ENCODE measurements at places on chromosomes 2 and 18.

DNA sequence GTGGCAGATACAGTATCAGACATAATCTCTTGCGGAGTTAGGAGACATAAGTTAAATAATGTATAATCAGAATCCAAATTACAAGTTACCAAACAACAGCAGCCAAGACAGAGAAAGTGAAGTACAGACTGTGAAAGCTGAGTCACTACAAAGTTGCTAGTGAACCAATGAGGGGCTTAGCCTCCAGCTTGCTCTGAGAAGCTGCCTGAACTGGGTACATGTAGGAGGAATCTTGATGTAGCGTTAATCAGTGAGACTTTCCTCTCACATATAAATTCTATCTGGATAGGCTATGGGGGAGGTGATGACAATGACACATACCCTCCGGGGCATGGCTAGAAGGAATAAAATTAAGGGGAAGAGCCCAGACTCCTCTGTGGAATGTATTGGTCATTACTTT is 1234.3 kb upstream of the DDX18 start:
- DNase-seq, result no peak

- DNase-seq, result no peak
Measured at GRCh38 chr2:65057391-65058052, 1.3 kb downstream of the CEP68 start.

DNA sequence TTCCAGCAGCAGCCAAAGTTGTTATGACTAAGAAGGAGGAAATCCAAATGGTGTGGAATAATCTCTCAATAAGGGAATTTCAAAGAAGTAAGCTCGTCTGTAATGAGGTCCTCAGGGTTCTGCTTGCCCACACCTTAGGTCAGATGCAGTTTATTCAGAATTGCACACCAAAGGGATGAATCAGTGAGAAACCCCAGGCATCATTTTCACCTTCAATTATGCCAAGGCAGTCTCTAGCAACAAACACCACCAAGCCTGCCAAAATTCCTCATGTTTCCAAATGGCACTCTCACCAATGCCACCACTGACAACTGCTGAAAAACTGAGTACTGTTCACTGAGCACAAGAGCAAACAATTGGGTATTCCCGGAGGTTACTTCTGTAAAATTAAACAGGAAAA is 43.6 kb downstream of the KCNG3 start:
- no peak for DNase-seq

DNA sequence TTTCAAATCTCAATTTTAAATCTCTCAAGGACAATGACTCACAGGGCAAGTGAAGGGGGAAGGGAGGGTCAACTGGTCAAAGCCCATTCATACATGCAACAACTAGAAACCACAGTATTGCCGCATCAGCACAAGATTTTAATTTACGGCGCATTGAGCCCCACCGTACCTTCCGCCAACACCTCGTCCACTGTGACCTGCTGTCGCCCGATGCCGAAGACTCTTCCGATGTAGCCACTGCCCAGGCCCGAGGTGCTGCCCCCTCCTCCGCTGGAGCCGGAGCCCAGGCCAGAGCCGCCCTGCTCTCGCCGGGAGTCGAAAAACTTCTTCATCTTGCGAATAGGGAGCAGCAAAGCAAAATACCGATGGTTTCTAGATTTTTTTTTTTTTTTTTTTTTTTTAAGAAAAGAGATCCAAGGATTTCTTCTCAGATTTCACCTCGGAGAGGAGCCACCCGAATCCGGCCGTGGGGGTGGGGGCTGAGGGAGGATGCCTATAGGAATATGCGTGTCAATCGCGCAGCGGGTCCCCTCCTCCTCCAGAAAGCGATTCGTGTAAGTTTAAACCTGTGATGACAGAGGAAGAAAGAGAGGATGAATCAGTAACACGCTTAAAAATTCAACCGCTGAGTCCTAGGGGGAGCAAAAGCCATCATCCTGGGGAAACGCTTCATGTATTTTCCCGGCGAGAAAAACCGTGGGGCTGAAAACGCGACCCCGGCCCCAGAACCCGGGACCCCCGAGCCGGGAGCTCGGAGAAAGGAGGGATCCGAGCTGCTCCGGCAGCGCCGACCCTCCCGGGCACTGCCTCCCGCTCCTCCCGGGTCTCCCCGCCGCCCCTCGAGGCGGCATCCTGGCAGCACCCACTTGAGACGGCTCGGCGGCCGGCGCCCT is 584 bp downstream of the AAK1 start:
- DNase-seq, result peak; percentile 76

DNA sequence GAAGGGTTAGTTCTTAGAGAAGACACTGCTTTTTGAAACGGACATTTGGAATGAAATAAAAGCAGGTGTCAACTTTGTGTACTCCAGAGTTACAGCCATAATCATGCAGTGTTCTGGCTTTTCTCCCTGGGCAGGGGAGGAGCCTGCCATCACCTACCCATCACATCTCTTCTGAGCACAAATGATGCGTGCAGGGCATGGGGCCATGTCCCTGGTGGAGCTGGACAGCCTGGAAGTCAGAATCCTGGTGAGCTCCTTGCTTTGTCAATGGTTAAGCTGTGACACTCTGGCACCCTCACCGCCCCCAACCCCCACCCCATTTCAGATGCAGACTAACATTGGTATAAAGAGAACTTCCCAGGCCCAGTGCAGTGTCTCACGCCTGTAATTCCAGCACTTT is 53.1 kb downstream of the PDCL3 start:
- no peak for DNase-seq

DNA sequence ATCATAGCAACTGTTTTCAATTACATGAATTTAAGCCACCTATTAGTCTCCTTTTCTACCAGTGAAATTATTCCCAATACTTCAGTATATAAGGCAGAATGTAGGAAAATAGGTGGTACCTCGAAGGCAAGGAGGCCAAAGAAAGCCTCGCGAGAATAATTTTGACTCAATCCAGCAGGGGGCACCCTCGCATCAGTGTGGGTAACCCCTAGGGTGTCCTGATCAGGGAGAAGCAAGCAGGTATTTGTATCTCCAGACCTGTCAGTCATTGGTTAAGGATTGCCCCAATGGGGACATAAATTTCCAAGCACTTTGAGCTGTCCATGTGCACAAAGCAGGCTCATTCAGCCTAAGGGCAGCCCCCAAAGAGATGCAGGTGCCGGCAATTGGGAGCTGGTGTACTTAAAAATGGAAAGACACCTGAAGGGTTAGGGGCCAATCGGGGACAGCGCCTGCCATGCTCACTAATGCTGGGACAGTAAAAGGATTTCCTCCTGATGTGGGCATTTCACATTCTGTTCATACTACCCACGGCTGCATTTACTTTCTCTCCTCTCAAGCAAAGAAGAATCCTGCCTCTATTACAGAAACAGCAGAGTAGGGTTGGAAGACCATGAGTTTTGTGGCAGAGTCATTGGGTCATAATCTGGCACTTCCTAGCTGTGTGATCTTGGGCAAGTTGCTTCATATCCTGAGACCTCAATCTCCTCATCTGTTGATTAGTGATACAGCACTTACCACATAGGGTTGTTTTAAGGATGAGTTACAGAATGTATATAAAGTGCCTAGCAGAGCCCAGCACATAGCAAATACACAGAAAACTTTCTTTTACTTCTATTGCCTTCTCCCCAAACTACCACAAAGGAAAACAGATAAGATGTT is 136.1 kb downstream of the ICOS start:
- no peak for DNase-seq

- DNase-seq, result no peak
Measured at GRCh38 chr2:81600088-81600487, 1295.5 kb upstream of the LRRTM1 start.
